Effector CD8-positive, alpha-beta T cell (primary cell): ENCODE measurements at places on chromosomes 7 and 10.

GRCh38 chr10:69093933-69094332 lies 6.0 kb downstream of the SRGN start:
- no peak for DNase-seq

DNA sequence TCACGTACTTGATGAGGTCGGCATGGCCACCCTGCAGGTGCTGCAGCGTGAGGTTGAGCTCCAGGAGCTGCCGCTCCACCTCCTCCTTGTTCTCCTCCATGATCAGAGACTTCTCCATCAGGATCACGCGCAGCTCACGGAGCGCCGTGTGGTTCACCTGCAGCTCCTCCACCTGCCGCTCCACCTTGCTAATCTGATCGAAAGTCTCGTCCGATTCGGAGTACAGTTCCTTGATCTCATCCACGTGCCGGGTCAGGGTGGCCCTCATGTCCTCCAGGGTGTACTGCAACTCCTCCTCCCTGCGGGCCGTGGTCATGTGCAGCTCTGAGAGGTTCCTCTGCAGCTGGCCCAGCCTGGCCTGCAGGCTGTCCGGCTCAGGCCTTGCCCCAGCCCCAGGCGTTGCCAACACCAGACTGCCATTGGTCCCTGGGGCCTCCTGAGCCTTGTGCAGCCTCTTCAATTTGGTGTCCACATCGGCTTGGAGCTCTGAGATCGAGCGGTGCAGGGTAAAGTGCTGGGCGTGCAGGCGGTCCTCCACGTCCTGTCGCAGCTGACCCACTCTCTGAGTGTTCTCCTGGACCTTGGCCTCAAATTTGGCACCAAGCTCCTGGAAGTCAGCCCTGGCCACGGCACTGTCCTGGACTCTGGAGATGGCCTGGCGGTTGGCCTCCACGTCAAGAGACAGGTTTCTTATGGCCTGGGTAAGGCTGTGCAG lies 13.9 kb downstream of the MMRN2 start:
- no peak for DNase-seq

DNA sequence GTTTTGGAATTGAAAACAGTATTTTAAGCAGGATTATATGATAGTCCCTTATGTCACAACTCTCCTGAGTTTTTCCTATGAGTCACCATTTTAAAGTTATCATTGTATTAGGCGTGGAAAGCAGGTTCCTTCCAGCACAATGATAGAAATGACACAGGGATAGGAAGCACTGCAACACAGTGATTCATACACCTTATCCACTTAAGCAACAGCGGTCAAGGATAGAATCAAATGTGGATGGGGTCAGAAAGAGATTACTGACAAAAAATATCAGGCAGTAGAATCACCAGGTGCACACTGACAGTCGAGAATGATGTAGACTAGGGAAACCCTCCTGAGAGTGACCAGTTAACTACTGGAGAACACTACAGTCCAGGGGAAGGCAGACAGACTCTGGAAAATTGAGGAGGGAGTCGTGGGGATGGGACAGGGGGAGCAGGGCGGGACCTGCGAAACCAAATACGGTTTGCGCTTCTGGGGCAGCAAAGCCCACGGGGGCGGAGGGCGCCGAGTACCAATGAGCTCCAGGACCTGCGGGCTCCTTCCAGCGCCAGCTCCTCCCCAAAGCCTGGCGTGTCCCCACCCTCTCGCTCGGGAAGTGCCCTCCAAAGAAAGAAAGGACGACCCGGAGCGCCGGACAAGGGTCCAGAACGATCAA lies 479 bp downstream of the PNPLA8 start:
- DNase-seq = no peak

- DNase-seq = no peak
Measured at GRCh38 chr10:92811986-92812385, 36.3 kb upstream of the EXOC6 start.

DNA sequence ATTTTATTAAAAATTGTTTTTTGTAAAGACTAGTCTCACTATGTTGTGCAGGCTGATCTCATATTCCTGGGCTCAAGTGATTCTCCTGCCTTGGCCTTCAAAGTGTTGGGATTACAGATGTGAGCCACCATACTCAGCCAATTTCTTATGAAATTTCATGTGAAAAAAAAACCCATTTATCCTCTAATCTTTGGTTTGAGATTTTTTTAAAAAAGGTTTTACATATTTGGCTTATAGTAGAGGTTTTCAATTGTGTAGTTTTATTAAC lies 35.5 kb upstream of the ZNF32 start:
- no peak for DNase-seq

- no peak for DNase-seq
Measured at GRCh38 chr7:114086914-114087652, 168.3 kb upstream of the PPP1R3A start.

GRCh38 chr7:50793120-50793946 lies 10.6 kb upstream of the GRB10 start:
- DNase-seq = no peak

DNA sequence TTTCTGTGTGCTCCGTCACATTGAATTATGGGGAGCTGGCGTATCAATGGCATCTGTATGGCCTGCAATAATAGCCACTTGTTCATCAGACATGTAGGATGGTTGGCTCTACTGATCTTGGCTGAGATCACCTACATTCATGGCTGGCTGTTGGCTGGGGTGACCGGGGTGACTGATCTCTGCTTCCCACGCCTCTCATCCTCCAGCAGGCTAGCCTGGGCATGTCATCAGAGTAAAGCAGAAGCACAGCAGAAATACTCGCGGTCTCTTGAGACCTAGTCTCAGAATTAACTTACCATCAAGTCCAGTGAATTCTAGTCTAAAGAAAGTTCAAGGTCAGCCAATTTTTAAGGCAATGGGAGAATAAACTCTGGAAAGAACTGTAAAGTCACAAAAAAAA lies 257.7 kb upstream of the GLI3 start:
- no peak for DNase-seq

- no peak for DNase-seq
Measured at GRCh38 chr7:87413951-87414793, 61.3 kb downstream of the ABCB4 start.

DNA sequence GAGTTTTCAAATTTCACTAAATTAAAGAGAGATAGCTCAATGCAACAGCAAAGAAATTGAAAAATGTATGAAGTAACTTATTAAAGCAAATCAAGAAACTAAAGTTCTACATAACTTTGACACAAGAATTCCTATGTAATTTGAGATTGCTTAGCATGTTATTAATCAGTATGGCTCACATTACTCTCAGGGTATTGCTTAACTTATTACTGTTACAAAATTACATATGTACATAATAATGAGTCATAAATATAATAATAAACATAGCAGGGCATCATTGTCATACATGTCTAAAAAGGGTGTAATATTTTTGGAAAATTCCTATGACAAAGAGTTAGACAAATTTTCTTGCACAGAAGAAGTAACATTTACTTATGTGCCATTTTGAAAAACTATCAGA lies 75.0 kb downstream of the ZWINT start:
- no peak for DNase-seq

GRCh38 chr7:112092709-112093395 lies 113.3 kb downstream of the DOCK4 start:
- no peak for DNase-seq
